Activated T-helper 1 cell treated with Interleukin-2 at 50 U/mL for 16 hours (primary cell): ENCODE measurements at places on chromosomes 16 and 17.

GRCh38 chr16:69031877-69032301, 73.6 kb upstream of the HAS3 start:
- no peak for DNase-seq

DNA sequence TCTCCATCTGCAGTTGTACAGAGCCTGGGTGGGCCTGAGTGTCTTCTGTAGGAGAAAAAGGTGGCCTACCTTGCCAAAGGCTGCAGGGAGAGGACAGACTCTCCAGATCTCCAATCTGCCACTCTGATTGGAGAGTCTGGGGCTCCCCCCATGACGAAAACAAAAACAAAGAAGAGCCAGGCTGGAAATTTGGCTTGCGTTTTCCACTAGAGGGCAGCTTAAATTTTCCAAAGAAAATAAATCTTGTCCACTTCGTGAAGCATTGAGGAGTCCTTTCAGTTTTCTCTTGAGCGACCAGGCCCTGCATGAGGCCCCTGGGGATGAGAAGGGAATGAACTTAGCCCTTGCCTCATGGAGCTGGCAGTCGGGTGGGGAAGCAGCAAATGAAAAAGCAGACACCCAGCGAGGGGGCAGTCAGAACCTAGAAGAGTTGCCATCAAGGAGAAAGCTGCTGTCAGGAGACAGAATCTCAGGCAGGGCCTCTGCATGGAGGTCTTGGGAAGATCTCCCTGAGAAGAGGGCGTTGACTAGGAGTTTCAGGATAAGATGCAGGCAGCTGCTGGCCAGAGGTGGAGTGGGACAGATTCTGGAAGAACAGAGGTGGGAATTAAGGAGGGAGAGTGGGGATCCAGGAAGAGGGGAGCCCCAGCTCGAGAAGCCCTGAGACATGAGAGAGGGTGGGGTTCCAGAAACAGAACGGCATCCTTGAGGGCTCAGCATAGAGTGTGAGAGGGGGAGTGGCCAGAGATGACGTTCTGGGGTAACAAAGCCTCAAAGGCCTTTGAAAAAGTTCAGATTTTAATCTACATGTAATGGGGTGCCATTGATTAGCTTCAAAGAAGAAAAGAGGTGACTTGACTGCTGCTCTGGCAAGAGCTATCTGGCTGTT, 8.4 kb upstream of the SHCBP1 start:
- DNase-seq, result no peak

DNA sequence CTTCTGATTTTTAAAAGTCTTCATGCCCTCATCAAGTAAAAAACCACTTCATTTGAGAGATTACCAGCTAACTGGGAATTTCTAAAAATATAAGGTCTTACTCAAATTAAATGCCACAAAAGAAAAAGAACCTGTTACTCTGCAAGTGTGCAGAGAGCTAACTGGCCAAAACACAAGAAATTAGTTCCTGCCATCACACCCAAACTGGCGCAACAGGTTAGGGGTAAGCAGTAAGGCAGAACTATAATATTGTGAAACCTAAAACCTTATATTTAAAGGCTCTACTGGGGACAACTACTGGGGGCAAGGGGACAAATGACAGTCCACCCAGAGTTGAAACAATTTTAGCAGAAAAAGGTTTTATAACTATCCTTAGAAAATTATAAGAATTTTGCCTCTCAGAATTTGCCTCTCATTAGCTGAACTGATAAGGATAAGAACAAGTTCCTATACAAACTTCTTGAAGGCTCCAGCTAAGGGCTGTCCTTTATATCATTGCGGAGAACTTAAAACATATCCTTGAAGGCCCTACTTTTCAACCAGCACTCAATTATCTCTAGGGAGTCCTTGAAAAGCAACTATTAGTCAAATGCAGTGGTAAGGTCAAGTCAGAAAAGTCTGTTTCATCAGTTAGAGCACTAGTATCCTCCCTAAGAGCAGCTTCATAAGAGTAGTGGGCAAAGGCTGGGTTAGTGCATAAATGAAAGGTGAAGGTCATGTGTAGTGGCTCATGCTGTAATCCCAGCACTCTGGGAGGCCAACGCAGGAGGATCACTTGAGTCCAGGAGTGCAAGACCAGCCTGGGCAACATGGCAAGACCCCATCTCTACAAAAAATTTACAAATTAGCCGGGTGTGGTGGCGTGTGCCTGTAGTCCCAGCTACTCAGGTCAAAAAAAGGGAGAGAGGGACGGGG, 31.5 kb downstream of the SMURF2 start:
- DNase-seq, result no peak

GRCh38 chr16:9139965-9140364, 48.5 kb downstream of the HAPSTR1 start:
- DNase-seq, result no peak

- no peak for DNase-seq
These were observed 1.6 kb upstream of the WFIKKN2 start for GRCh38 chr17:50833510-50834428.

GRCh38 chr17:77905266-77905665, 53.2 kb upstream of the TNRC6C start:
- no peak for DNase-seq

DNA sequence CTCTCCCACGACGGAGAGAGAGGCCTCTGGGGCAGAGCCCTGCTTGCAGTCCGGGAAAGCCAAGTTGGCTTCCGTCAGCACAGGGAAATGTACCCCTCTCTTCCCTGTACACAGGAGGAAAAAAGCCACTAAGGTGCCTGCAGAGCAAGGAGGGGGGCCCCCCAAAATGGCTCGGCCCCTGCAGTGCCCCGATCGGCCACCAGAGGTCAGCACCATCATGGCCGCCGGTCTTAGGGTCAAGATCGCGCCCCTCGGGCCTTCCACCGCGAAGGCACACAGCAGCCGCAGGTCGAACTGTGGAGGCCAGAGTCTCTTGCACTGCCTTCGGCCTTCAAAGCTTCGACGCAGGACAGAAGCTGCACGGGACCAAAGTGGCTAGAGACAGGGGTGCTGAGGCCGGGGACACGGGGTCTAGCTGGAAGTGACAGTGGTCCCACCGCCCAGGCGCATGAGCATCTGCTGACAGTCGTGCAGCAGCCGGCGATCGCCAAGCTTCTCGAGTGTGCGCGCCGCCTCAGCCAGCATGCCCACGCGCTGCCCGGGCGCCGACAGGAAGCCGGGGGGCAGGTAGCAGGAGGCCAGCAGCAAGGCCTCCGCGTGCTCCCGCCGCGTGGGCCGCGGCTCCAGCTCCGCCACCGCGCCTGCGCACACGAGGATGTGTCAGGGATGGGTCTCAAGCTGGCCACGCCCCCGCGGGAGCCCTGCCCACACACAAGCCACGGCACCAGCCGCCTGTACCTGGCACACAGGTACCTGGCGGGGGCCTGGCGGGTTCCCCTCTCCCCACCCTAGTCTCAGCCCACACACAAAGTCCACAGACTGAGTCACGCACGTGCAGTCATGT, 24.4 kb downstream of the SREBF1 start:
- DNase-seq, result peak; percentile 47
